ENCODE measurements at places on chromosomes 1 and 21.

DNA sequence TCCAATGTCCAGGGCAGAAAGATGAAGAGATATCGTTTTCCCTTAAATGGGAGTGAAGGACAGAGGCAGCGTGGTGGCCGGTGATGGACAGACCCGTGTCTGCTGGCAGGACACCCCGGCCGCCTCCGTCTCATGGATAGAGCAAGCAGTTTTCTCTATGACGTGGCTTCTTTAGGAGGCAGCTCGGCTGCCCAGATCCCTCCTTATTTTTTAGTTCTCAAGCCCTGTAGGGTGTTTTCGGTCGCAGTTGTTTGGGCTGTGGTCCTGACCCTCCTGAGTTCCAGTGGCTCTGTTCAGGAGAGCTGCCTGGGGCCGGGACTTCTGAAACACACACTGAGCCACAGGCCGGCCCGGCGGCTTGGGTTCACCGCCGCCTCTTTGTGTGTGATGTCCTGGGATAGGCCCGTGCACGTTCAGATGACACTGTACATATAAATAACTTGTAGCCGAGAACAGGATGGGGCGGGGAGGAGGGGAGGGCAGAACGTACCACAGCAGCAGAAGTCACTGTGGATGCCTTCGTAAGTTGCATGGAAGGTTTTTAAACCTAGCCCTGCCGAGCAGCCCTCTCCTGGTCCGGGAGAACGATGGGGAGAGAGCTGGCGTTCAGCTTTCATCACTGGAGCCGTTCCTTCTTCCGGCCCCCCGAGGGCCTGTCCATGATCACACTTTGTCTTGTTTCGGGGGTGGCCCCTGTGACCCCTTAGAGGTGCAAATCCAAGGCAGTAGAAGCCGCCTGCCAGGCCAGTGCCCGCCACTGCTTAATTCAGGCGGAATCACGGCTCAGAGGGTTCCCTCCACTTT lies 65.2 kb downstream of the SIK1 start:
- peak; percentile 48 for DNase-seq

GRCh38 chr1:168824418-168825065 lies 95.5 kb upstream of the DPT start:
- no peak for DNase-seq

DNA sequence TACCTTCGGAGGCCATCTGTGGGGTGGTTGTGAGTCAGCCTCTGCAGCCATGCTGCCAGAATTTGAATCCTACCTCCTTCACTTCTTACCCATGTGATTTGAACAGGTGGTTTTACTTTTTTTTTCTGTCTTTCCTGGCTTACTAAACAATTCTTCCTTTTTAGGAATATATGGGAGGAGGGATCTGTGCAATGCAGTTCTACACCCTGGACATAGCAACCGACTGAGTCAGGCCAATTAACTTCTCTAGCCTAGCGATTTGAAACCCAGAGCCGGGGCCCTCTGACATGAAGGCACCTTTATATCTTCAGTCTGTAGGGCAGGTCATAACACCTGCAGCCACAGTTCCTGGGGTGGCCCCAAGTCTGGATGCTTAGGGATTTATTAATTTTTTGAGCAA lies 83.6 kb downstream of the ST6GALNAC3 start:
- no peak for DNase-seq

GRCh38 chr21:37677006-37677405 lies 239.3 kb downstream of the KCNJ6 start:
- DNase-seq, result no peak

DNA sequence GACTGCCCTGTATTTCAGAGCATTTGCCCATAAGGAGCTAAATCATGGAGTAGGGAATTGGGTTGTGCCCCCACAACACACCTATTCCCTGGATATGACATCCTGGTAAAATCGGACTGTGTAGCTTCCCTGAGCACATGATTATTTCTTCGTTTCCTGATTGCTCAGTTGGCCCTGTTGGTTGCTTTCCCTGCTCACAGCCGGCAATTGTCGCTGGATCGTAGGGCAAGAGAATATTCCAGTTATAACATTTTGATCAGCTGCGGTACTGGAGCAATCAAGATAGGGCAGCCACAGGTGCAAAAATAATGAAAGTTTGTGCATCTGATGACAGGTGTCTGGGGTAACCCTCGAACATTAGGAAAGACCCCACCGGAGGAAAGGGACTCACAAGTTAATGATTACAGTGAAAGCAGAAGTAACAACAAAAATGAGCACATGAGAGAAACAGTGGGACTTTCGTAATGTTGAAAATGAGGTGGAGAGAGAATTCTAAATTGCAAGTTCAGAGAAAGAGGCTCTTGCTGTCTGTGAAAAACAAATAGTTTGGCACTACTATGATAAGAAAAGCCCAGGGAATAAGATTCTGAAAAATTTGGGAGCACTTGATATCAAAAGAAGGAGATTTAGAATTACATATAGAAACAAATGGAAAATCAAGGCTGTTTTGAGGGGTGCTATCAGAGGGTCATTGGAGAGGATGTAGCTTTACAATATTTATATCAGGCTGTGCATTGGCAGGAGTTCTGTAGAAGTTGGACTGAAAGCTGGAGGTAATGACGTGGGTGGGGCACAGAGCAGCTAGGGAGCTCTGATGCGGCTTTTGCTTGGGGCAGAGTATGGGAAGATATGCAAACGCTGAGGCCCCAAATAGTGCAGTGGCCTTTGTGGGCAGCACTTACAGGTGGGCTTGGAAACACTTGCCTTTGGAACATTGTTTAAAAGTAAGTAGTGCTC lies at the start of gene MAB21L3:
Gene MAB21L3, plus strand, starts transcription at position 833 of the 957 bp plus-strand sequence. CDS start 1,217 bp downstream, outside the sequence.
- DNase-seq, result no peak

DNA sequence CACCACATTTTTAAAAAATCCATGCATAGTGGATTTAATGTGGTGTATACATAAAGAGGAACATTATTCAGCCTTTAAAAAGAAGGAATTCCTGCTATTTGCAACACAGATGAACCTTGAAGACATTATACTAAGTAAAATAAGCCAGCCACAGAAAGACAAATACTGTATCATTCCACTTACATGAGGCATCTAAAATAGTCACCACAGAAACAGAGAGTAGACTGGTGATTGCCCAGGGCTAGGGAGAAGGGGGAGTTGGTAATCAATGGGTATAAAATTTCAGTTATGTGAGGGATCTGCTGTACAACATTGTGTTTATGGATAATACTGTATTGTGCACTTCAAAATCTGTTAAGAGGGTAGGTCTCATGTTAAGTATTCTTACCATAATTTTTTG lies 10.0 kb downstream of the FAM163A start:
- no peak for DNase-seq

- no peak for DNase-seq
These were observed 356.3 kb upstream of the C1orf174 start for GRCh38 chr1:4256351-4256750.

- DNase-seq, result no peak
These were observed 32.4 kb downstream of the COA6 start for GRCh38 chr1:234405676-234406075.

DNA sequence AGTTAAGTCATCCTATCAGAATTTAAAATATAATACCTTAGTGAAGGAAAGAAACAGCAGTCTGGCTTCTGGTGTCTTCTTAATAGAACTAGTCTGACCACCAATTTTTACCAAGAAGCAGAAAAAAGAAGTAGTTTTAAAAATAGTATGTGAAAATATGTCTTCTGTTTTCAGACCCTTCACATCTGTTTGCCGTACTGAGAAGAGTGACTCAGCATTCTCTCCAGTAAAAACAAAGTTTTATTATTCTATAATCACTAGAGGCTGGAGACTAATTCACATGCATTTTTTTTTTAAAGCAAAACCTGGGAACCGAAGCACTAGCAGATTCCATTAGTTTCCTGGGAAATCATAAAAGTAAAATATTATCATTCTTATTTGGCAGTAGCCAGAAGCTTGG lies 163.8 kb downstream of the COL24A1 start:
- no peak for DNase-seq

DNA sequence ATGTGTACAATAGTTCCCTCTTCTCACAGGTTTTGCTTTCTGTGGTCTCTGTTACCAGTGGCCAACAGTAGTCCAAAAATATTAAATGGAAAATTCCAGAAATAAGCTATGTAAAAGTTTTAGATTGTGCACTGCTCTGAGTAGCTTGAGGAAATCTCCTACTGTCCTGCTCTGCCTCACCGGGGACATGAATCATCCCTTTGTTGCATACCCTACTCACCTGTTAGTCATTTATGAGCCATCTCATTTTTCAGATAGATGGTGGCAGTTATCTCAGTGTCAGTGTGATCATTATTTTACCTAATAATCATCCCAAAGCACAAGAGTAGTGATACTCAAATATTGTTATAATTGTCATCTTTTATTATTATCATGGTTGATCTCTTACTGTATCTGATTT lies 688.1 kb downstream of the PLA2G4A start:
- no peak for DNase-seq

DNA sequence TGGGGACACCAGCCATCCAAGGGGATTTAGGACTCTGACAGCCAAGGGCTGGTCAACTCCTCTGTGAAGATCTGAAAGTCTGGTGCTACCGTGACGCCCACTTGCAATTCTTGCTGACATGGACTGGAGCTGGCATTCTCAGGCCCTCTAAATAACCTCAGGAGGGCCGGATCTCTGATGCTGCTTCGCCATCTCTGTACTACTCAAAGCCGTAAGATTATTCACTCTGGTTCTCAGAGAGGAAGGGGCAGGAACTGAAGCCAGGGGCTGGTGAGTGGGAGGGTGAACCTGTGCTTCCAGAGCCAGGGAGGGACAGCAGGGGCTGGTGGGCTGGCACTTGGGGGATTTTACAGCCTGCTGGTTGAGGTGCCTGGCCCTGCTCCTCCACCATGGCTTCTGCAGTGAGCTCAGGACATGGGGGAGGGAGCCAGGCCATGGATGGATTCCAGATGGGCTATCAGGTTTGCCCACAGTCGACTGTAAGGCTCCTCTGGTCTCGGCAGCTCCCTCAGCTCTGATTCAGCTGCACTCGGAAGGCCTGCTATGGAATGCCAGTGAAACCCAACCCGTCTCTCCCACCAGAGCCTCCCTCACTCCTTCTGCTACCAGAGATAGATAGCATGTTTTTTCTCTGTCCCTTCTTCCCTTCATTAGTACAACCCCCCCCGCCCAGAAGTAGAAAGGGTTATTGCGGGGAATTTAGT lies 84.5 kb downstream of the PLXNA2 start:
- DNase-seq, result no peak

GRCh38 chr1:103898576-103899345 lies 149.1 kb downstream of the AMY1C start:
- no peak for DNase-seq

GRCh38 chr1:206457408-206458120 lies 12.7 kb upstream of the IKBKE start:
- no peak for DNase-seq

GRCh38 chr1:41812453-41812852 lies 106.3 kb downstream of the HIVEP3 start:
- DNase-seq, result no peak

DNA sequence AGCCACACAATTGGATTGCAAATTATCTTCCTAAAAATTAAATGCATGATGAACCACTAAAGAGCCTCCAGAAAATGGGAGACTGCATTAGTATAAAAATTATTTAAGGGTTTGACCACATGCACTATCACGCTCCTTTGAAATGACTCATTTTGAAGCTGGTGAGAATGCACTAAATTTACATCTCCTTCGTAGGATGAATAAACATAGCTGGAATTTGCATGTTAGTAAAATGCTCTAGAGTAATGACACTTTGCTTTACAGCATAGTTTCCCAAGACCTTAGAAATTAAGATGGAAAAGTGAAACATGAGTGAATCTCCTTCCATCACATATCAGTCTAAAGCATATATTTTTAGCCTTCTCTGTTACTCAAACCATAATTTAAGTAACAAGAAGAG lies 2.4 kb downstream of the PLPPR4 start:
- no peak for DNase-seq

DNA sequence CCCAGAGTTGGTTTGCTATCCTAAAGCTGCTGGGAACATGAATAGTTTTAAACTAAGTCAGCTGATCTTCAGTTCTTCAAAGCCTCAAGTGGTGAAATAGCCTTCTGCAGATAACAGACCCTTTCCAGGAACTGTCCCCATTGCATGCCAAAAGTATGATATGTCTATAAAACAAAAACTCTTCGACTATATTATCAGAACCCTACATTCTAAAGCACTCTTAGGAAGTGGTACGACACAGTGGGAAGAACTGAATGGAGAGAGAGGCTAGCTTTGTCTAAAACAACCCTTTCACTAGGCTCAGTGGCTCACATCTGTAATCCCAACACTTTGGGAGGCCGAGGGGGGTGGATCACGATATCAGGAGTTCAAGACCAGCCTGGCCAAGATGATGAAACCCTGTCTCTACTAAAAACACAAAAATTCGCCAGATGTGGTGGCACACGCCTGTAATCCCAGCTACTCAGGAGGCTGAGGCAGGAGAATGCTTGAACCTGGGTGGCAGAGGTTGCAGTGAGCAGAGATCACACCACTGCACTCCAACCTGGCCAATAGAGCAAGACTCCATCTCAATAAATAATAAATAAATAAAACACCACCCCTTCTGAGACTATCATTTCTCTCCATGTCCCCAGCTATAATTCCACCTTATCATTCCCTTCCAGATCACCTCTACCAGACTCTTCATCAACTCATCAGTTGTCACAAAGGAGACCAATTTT lies 2.2 kb upstream of the FRRS1 start:
- no peak for DNase-seq

GRCh38 chr1:18996548-18997177 lies 40.2 kb upstream of the IFFO2 start:
- DNase-seq, result no peak

- no peak for DNase-seq
These were observed 89.0 kb downstream of the UBE2U start for GRCh38 chr1:64292399-64292798.

- DNase-seq, result no peak
These were observed 1.3 kb downstream of the CLSTN1 start for GRCh38 chr1:9822490-9822889.

GRCh38 chr21:45473496-45474322 lies 68.5 kb downstream of the SLC19A1 start:
- DNase-seq, result no peak

- peak; percentile 51 for DNase-seq
These were observed 17.6 kb downstream of the OSCP1 start for GRCh38 chr1:36432616-36433015.

DNA sequence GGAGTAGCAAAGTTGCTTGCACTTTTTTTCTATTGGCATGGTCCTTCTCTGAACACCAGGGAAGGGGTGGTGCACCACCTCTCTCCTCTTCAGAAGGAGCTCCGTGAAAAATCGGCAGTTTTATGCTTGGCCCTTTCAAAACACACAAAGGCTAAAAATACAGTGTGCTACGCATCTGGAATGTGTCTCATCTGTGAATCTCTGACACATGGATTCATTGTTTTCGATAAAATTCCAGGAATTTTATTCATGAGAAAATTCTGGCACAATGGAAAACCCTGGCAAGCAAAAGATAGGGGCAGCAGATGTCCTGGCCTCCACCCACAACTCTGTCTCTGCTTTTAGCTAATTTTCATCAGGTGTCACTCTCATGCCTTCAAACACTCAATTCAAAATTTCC lies 42.9 kb downstream of the ERG start:
- DNase-seq, result no peak

Data from mucosa of gallbladder (tissue), 1 donor.